ENCODE measurements at places on chromosomes 12 and 14.
A peak's percentile ranks its signal among the peaks of the same experiment; 100 is the strongest.

GRCh38 chr12:70032076-70032475 is 207.0 kb downstream of the MYRFL start:
- DNase-seq: no peak

DNA sequence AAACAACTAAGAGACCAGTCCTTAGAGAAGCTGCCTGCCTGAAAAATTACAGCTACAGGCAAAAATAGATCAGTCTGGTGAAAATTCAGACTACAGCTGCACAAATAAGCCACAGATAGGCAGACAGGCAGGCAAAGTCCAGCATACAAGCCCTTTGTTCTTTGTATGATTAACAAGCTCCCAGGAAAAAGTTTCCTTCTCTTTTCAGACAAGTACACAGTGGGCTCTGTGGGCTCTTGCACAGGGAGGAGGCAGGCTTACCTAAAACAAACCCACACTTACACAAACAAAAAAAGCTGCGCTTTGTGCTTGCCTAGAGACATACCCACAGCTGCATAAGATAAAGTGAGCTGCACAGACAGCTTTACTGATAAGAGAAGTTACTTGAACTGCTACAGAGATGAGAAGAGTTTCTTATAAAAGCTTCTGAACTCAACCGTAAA is 7.7 kb downstream of the OR6C68 start:
- no peak for DNase-seq

DNA sequence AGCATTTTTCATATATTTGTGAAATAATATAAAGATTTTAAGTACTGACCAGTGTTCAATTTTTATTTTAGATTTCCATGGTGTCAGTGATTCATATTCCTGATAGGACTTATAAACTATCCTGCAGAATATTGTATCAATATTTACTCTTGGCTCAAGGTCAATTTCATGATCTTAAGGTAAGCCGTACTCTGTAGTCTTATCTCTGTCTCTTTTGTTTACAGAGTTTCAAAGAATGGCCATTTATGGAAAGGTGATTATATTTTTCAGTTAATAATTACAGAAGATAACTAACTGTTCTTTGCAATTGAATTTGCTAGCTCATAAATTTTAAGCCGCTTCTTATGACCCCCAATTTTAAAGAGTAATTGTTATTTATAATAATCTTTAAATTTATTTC is 27.9 kb downstream of the CGRRF1 start:
- no peak for DNase-seq

DNA sequence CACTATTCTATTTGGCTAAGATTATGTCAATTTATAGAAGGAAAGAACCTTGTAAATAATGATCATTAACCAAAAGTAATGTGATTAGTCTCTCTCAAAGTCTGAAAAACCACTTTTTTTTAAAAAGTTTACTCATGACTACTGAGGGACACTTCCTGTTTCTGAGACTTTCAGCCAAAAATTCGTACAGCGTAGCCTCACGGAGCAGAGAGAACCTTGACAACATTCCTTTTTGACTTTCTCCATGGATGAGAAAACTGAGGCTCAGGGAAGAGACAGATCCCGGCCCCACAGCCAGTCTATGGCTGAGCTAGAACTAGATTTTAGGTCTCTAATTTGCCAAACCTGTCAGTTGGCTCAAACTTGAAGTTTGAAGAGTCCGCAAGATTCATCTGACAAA is 68.2 kb downstream of the DAD1 start:
- no peak for DNase-seq

DNA sequence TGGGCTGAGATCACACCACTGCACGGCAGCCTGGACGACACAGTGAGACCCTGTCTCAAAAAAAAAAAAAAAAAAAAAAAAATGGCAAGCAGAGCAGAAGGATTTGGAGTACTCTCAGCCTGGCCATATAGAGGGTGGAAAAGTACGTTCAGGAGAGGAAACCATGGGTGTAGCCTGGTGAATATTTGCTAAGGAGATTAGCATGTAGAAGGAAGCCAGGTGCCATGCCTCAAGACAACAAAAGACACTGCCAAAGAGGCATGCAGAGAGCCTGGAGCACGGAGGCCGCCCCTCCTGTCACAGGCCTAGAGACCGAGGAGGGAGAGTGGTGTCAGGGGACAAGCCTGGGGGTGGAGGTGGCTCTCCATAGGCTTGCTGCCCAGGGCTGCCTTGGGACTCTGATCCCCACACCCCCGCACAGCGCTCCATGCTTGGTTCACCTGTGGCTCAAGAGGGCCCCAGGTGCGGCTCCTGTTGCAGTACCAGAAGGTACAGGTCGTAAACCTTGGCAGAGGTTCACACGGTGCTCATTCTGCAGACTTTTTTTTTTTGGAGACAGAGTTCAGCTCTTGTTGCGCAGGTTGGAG is 27.9 kb upstream of the DEGS2 start:
- DNase-seq: no peak

- DNase-seq: no peak
These were observed 88.3 kb downstream of the LRRK2 start for GRCh38 chr12:40312982-40313576.

DNA sequence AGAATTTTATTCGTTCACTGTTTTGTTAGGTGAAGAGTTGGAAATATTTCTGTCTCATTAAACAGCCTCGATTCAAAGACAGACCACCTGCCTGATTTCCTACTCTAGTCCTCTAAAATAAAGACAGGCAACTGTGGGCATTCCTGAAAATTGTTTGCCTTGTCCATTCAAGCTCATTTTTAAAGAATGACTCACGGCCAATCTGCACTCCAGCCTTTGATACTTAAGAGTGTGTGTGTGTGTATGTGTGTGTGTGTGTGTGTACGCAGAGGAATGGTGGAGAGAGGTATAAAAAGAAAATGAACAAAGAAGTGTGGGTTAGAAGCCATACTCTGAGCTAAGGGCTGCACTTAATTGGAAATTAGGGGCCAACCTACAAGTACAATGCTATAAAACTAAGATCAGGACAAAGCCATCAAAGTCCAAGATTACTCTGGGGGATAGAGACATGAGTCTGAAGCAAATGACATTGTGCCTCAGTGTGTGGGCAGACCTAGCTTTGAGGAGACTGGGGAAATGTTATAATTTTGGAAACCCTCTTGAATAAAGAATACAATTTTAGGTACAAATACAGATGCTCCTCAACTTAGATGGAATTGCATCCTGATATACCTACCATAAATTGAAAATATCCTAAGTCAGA is 45.6 kb upstream of the SOCS2 start:
- DNase-seq: no peak

DNA sequence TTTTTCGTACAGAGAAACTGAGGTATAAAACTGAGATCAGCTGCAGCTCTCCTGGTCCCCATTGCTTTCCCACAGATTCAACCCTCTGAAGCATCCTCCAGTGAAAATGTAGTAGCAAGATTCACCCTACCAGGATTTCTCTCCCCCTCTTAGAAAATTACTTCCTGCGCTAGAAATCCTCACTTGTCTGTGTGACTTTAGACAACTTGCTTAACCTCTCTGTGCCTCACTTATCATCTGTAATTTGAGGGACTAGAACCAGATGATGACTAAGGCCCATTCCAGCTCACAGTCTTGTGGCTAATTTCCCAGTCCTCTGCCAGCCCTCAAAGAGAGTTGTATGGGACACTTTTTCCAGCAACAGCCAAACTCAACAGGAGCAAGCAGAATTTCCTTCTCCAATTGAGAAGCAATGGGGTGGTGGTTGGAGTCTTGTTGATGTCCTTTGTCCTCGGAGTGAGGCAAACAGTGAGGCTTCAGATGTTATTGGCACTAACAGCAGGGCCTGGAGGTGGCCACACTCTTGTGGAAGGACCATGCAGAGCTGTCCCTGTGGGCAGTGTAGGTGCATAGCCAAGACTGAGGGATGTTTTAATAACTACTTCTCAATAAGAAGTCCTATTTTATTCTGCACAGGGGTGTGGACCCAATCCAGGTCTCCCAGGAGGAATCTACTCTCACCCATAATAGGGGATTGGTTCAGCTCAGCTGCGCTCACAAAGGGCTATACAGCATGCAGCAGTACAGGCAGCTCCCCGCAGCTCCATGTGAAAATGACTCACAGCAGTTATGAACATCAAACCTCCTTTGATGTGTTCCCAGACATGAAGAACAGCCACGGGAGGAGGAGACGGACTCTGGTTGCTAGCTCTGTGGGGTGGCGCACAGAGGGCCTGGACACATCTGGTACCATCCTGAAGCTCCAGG is 200.1 kb downstream of the DAD1 start:
- DNase-seq: no peak

DNA sequence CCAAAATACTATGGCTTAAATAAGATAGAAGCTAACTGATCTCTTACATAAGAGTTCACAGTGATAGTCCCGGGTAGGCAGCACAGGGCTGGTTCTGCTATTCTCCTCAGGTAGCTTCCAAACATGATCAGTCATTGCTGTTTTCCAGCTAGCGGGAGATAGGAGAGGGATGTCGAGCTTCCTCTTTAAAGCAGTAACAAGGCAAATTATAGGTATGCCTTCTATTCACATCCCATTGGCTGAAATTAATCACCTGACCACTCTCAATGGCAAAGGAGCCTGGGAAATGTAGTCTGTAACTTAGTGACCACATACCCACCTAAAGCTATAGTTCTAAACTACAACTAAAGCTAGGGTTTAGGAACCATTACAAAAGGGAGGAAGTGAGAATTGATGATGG is 34.5 kb upstream of the VRK1 start:
- peak; percentile 53 for DNase-seq

DNA sequence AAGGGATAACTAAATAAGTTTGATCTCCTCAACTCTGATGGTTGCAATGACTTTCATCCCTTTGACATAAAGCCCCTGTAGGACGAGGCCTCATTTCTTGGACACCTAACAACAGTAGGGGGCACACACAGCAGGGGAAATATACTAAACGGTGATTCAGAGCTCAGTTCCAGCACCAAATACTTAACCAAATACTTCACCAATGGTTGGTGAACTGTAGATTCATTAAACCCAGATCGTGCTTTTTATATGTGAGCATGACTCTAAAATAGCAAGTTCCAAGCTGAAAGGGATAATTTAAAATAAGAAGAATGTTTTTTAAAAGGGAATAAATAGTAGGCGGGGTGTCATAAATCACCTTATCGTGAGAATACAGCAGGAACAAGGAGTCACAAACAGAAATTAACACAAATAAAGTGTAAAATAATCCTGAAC is 53.2 kb downstream of the ATG2B start:
- DNase-seq: no peak

GRCh38 chr12:121580959-121581685 is at the start of gene KDM2B:
Gene KDM2B, minus strand, starts transcription at chr12:121581023. Its CDS starts 112 bp downstream, at chr12:121580911.
- no peak for DNase-seq

DNA sequence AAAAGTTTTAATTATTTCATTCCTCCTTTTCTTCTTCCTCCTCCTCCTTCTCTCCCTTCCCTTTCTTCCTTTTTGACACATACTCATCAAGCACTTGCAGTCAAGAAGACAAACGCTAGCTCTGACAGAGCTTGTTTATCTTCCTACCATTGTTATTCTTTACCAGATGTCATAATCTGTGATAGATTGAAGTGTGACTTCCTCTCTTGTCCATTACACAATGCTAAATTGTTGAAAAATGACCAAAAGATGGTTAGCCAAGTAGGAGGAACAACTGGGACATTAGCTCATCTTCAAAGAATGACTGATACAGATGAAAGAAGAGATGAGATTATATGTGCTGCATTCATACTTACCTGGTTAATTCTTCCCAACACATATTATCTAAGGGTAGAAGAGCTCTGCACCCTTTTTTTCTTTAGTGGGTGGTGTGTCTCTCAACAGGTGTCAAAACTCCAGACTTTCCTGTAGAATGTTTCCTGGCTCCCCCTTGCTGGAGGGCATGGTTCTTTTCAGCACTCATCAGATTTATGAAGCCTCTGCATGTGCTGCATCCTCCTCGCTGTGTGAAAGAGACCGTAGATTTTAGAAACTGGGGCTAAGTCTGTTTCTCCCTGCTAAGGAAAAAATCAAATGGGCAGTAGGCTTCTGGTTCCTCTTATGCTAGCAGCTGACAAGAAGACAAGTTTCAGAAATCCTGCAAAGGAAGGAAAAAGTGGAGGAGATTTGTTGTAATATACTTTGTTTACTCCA is 147.1 kb downstream of the TMX1 start:
- no peak for DNase-seq

GRCh38 chr12:96215919-96216273 is 21.7 kb downstream of the ELK3 start:
- no peak for DNase-seq

DNA sequence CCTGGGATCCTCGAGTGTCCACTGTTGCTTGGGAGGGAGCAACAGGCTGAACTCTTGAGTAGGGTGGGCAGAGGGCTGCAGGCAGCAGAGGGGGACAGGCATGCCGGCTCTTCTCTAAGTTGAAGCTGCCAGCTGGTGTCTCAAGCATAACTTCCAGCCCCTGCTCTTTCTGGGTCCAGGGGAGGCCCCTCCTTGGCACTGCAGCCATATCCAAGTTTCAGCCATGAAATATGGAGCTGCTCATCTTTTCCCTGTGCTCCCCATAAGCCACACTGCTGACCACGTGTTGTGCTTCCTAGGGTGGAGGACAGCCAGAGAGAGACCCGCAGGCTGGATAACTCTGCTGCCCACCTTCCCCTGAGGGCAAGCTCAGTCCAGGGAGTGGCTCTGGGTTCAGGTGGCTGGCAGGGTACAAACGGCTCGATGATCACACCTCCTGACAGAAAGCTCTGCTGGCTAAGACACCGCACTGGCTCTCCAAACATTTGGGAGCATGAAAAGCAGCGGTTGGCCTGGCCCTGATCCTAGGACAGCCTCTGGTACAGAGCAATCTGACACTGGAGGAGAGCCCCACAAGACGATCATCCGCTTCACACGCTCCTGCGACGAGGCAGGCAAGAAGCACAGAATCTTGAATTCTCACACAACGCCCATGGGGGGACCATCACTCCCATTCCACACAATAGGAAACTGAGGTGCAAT is 79.6 kb downstream of the PITPNM2 start:
- DNase-seq: no peak

GRCh38 chr14:58430156-58430555 is 2.6 kb downstream of the KIAA0586 start:
- DNase-seq: no peak

- no peak for DNase-seq
These were observed 476.9 kb downstream of the LRIG3 start for GRCh38 chr12:58443273-58443980.

GRCh38 chr12:10243818-10244520 is 31.3 kb downstream of the GABARAPL1 start:
- DNase-seq: no peak

DNA sequence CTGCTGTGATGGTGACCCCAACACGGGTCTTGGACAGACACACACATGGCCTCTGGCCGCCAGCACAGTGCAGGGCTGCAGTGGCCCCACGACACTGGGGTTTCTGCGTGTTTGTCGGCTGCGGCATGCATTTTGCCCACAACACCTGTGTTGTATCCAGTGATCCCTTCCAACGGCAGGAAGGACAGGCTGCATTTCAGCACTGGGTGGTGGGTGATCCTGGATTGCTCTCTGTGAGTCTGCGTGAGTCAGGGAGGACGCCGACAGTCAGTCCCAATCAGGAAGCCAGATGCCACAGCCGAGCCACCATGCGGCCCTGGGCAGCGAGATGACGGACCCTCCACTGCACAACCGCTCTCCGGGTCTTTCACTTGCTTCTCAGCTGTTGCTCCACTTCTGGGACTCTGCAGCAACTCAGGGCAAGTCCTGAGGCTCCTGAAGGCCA is 20.6 kb downstream of the LRTM2 start:
- no peak for DNase-seq

GRCh38 chr12:82596483-82596882 is 90.2 kb upstream of the TMTC2 start:
- no peak for DNase-seq

GRCh38 chr14:78946949-78947348 is 776.8 kb downstream of the NRXN3 start:
- no peak for DNase-seq

- peak; percentile 87 for DNase-seq
These were observed at the start of gene CCND2 for GRCh38 chr12:4273652-4274395. Gene CCND2, plus strand, starts transcription at chr12:4273762. Its CDS starts 279 bp downstream, at chr12:4274041.

Data from stimulated activated effector memory CD8-positive, alpha-beta T cell treated with anti-CD3 and anti-CD28 coated beads, Interleukin-12 subunit alpha, Interleukin-12 subunit beta, amount 100 ng/mL, for 72 hours (primary cell).